ENCODE measurements at places on chromosomes 2 and 18.

GRCh38 chr2:205783872-205784499 lies 101.7 kb downstream of the NRP2 start:
- no peak for DNase-seq

DNA sequence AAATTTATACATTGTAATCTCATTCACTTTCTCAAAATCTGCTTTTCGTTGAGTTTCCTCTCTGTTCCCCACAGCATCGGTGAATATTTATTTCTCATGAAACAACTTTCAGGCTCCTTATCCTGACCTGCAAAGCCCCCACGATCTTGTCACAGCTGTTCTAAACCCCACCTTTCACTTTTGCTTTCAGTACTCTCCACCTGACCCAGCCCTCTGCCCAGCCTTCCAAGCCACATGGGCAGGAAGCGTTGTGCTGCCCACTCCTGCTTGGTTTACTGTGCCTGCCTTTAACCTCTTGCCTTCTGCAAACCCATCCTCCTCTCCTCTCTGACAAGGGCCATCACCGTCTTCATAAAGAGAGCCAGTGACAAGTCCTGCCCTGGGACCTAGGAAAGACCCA lies 262.5 kb downstream of the GALR1 start:
- DNase-seq: no peak

- DNase-seq: no peak
These were observed 23.7 kb downstream of the LBH start for GRCh38 chr2:30255026-30255425.

GRCh38 chr2:116499389-116499788 lies 1315.1 kb upstream of the DDX18 start:
- no peak for DNase-seq

DNA sequence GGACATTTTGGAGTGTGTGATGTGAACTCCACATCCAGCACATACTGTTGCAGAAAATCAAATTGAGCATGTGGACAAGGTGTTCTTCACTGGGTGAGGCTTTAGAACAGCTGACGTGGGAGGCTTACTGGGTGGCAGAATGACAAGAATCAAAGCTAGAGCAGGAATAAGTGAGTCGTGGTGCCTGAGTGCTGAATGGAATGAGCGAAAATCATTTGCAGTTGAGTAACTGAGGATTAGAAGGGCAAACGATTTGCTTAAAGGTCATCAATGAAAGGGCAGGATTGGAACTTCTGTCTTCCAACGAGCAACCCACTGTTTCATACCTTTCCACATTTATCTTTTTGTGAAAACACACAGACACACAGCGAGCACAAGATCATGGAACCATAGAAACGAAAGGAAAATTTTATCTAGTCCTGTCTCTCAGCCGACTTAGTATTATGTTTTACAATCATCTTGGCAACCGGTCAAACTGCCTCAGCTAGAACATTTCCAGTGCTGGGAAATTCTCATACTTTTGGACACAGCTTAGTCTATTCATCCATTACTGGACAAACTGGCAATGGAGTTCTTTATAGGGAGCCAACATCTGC lies 7.2 kb upstream of the DAW1 start:
- DNase-seq: peak; percentile 94

DNA sequence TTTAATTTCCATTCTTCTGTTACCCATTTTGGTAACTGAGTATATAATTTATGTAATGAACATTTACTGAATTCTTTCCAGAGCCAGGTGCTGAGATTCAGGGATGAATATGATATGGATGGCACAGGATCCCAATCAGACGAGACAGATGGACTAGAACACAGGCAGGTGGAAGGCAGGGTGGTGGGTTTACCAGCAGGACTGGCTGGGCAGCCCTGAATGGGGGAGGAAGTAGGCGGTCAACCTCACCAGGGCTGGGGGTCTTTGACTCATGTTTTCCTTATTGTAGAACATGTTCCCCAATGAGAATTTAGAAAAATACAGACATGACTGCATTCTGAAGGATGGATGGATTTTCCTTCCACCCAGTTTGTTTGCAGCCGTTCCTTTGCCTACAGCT lies 80.3 kb downstream of the CIB4 start:
- no peak for DNase-seq

- no peak for DNase-seq
These were observed 868 bp downstream of the CGREF1 start for GRCh38 chr2:27117995-27118524.

GRCh38 chr2:15780234-15780633 lies 160.1 kb upstream of the MYCN start:
- no peak for DNase-seq

GRCh38 chr18:57927511-57927910 lies 116.5 kb upstream of the NEDD4L start:
- DNase-seq: no peak

GRCh38 chr2:51219468-51219867 lies 187.5 kb upstream of the NRXN1 start:
- DNase-seq: no peak

- no peak for DNase-seq
These were observed 127.3 kb downstream of the HDAC4 start for GRCh38 chr2:239273280-239274234.

DNA sequence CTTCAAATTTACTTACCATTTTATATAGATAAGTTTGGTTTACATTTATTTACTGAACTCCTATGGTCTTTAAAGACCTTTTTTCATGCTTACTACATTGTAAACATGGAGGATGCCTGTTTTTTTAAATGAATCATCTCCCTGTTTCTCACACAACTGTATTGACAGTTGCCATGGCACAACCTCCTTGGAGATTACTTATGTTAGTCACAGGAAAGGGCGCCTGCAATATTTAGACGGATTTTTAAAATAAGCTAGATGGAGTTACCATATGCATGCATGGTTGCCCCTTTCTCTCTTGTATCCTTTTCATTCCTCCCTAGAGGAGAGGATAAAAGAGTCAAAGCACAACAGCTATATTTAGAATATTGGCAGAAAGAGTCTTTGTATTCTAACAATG lies 34.8 kb upstream of the CCDC102B start:
- peak; percentile 80 for DNase-seq

DNA sequence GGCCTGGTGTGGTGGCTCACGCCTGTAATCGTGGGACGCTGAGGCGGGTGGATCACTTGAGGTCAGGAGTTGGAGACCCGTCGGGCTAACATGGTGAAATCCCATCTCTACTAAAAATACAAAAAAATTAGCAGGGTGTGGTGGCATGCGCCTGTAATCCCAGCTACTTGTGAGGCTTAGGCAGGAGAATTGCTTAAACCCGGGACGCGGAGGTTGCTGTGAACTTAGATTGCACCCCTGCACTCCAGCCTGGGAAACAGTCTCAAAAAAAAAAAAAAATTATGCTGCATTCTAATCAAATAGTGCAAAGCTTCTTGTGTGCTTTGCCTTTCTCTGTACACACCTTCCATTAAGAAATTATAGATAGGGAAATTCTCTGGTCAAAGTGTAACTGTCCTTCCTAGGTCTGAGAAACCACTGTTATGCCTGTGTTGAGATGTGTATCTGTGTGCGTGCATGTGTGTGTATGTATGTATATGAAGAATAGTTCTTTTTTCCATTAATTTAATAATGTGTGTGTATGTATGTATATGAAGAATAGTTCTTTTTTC lies 2.5 kb downstream of the CD28 start:
- DNase-seq: no peak

DNA sequence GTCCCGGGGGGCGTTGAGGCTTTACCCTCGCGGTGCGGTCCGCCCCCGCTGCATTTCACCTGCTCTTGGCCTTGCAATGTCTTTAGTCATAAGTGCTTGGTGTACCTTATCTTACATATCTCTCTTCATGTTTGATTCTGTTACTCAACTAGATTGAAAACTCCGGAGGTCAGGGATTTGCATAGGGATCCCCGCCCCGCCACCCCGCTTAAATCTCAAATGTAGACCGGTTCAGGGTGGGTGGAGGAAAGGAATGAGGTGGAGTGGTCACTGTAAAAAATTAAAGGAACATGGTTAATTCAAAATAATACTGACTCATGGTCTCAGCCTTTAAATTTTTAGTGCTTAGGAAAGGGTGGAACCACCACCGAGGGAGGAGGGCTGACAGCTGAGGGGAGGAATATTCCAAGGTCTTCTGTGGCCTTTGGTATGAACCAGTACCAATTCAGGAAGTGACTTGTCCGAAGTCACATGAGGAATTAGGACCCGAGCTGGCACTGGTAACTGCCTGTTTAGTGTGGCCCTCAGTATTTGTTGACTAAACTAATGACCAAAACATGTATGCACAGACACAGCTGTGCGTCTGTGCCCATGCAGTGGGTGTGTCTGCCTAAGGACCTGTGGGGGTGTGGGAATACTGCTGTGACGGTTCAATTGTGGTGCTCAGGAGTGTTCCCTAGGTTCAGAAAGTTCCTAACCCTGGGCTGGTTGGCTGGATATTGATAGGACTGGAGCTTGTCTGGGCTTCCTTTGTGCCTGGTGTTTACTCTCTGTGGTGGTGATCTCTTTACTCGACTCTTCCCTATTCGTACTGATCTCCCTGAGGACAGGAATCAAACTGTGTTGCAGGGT lies 1.0 kb downstream of the PLEKHB2 start:
- DNase-seq: peak; percentile 74
